ENCODE measurements at places on chromosomes 1 and 21. TPM values are rescaled to one million over a fixed set of nuclear protein-coding genes. Genes with fewer than 3 reads are reported as not detected.

The MMEL1 gene
- total RNA-seq, result 7.3 TPM

The SLC27A3 gene
- total RNA-seq, result 14.7 TPM

The ACBD3 gene
- 49.7 TPM for total RNA-seq

The OLFM3 gene
- total RNA-seq, result 28.9 TPM

The CPTP gene
- 14.3 TPM for total RNA-seq

The EXO1 gene
- 3.3 TPM for total RNA-seq

The RUNX3 gene
- total RNA-seq, result not detected

The SH3D21 gene
- total RNA-seq, result 0.82 TPM

- DNase-seq, result no peak
Observed at GRCh38 chr1:82485591-82486369, 685.0 kb downstream of the ADGRL2 start.

DNA sequence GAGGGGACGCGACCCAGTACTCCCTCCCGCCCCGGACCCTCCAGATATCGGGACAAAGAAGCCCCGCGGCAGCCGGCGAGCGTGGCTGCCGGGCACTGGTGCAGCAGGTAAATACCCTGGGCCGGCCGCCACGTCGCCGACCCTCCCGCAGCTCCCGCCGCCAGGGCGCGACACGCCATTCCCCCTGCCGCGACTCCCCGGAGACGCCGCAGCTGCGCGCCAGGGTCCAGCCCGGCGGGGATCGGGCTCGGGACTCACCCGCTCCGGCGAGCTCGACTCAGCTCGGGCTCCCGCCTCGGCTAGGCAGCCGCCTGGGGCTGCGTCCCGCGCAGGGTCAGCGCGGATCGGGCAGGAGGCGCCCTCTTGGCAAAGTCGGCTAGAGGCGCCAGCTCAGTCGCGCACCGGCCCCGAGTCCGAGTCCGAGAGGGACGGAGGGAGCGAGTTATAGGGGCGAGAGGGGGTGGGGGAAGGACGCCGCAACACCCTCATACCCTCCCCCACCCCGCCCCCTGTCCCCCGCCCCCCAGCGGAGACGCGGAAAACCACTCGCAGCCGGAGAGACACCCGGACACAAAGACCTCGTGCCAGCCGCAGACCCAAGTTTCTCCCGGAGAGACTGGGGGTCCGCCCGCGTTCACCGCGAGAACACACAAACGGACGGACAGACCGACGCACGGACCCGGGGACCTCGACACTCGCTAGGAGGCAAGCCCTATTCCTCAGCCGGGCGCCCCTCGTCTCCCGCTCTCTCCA is 985 bp downstream of the SYT6 start:
- peak; percentile 55 for DNase-seq

DNA sequence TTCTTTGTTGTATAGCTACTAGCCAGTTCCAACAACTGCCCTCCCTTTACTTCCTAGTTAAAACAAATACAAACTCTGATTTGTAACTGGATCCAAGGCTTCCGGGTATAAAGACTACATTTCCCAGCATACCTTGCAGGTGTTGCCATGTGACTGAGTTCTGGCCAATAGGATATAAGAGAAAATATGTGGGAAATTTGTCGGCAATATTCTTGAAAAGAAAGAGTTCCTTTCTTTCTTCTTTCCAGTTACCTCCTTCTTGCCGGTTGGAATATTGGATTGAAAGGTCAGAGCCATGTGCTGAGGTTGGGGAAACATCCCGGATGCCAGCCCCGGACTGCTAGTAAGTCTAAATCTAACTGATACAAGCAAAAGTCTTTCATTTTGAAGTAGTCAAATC is 23.0 kb upstream of the ZBTB40 start:
- DNase-seq, result no peak

DNA sequence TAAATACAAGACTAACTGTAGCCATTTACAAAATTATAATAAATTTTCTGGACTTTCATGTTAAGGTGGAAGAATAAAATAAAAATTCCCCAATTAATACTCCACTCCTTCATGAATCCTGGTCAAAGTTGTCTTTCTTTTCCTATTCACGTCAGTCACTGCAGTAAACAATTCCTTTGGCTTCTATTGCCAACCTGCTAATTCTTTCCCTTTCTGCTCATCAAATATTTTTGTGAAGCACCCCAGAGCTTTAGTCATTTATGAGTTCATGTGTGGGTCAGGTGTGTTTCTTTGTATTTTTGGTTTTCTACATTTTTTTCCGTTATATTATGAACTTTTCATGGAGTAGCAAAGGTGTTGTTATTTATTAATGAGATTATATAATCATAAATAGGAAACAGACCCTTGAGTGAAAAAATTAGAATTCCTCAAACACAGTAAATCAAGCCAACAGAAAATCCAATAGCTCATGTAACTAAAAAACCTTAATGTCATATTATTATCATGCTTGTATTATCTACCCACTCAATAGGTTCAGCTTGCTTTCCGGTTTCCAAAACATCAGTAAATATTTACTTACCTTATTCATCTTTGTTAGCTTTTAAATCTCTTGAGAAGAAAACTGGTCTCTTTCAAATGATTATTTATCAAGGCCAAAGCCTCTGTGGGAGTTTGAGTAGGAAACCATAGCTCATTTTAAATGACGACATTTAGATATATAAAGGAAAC is 29.6 kb upstream of the PLA2G4A start:
- DNase-seq, result no peak

- no peak for DNase-seq
Observed at GRCh38 chr1:226628612-226629155, 80.1 kb downstream of the STUM start.

DNA sequence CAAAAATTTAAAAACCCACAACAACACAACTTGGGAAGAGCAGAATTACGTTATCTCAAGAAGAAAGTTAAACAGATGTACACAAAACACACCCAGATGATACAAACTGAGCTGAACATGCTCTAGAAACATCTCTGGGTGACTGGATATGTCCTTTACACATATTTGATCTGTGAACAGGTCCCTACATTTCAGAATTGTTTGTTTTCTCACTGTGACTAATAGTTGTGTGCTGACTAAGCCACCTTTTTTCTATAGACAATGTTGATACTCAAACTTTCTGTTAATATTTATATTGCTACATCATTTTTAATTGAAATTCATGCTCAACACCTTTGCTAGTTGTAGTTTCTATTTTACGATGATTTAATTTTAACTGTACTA is 1.0 kb upstream of the F11R start:
- no peak for DNase-seq

DNA sequence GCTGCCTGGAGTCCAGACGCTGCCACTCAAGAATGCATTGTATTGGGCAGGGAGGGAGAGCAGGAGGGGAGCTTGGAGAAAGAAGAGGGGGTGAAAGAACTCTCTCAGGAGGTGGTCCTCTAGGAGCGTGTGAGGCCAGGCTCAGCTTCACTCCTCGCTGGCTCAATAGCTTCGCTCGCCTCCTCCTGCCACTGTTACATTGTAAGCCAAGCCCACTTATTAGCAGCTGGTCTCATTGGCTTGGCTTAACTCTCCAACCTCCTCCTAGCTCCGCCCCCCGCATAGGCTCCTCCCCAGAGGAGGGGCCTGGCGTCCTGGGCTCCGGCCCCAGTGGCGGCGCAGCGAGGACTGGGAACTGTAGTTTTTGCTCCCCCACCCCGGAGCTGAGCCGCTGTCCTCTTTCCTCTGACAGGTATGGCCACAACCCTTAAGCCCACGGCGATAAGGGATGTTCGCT is at the start of gene KCNN3:
KCNN3 (minus strand) TSS at position 167 of the 457 bp plus-strand sequence. CDS start 317 bp downstream, outside the sequence.
- DNase-seq, result peak; percentile 99

DNA sequence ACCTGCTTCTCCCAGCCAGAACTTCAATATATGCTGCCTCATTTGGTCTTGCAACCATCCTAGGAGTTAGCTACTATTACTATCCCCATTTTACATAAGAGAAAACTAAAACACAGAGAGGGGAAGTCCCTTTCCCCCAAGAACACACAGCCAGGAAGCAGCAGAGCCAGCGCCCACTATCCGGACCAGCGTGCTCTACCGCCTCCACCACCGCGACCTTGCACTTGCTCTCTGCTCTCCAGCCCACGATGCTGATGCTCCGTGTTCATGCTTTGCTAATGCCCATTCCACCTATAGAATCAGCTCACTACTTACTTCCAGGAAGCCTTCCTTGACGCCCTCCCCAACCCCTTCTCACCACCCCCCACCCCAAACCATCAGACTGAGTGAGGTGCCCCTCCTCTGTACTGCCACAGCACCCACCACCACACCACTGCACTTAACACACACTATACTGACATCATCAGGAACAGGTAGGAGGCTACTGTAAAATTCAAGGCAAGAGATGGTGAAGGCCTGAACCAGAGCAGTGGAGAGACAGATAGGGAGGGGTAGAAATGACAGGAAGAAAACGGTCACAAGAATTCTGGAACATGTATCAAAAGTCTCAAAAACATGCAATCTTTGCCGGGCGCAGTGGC is 9.4 kb downstream of the TMEM53 start:
- DNase-seq, result no peak

- no peak for DNase-seq
Observed at GRCh38 chr1:23478896-23479665, 4.9 kb downstream of the ASAP3 start.

DNA sequence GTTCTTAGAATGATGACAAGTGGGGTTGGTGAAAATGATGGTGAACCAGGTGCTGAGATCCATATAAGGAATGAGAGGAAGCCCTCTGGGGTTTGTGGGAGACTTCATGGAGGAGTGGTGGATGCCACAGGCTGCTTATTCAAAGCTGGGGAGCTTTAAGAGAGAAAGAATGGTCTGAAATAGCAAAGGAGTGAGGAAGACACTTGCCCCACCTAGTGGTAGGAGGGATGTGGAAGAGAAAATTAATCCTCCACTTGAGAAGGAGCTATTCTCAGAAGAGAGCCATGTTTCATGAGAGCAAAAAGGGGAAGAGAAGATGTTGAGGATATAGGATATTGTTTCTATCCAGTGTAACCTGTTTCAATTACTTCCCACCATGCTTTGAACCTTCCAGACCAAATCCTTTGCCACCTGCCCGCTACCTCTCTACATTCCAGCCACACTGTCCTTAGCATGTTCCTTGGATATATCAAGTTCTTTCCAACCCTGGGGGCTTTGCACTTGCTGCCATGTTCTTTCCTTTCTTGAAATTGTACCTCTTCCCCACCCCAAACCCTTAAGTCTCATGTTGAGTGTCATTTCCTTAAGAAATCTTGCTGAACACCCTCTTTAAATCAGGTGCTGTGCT is 19.6 kb upstream of the ZNF648 start:
- peak; percentile 52 for DNase-seq

- no peak for DNase-seq
Observed at GRCh38 chr1:7646164-7646563, 124.9 kb upstream of the VAMP3 start.

DNA sequence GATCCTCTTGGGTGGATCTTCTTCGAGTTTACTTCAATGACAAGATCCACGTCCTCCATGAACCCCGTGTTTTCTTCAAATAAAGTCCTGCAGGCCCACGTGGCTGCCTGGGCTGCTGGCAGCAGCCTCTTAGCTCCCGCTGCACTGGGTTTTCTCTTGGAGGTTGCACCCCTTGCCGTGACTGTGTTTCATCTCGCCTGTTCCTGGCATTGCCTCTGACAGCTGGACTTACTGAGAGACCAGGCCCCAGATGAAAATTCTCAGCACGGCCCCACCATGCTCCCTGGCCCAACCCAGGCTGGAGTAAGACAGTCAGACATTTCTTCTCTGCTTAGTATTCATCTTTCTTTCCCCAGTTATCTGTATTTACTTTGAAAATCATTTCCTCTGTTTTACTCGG is 274.8 kb upstream of the RUNX1 start:
- DNase-seq, result no peak

GRCh38 chr1:196393742-196394141 is 214.5 kb downstream of the KCNT2 start:
- no peak for DNase-seq

GRCh38 chr21:18350216-18350615 is 53.4 kb downstream of the TMPRSS15 start:
- no peak for DNase-seq

GRCh38 chr1:29123887-29124365 is at the start of gene TMEM200B:
Gene TMEM200B, minus strand, starts transcription at chr1:29123903. Its CDS starts 2,075 bp downstream, at chr1:29121828.
- no peak for DNase-seq

DNA sequence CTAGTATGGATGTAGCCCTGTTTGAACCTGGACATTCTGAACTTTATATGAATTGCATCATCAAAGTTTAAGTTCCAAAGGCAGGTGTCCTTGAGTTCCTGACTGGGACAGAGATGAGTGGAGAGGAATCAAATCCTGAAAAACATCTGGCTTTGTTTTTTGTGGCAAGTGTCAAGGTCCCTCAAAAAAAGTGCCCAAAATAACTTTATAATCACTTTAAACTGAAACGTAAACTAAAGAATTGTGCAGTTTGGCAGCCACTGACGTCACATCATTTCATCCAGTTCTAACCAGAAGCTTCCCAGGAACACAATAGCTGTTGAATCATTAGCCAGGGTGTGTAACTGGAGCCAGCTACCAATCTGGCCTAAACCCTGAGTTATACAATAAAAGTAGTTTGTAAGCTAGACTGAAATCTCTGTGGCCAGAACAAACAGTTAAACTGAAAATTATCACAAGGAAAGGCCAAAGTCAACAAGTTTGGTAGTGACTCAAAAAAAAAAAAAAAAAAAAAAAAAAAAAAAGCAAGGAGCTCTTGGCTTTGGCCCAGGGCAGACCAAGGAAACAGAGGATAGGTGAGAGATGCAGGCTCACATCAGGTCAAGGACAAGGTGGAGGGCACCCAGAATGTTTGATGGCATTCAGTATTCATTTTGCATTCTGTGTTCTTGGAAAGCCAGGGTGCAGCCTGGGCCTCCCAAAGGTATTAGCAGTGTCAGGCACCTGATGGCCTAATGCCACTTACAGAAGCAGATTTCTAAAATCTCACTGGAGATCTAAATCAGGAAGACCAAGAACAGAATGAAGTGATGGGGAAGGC is 74.3 kb downstream of the TNFSF18 start:
- no peak for DNase-seq

- no peak for DNase-seq
Observed at GRCh38 chr1:216462066-216462775, 39.0 kb upstream of the USH2A start.

DNA sequence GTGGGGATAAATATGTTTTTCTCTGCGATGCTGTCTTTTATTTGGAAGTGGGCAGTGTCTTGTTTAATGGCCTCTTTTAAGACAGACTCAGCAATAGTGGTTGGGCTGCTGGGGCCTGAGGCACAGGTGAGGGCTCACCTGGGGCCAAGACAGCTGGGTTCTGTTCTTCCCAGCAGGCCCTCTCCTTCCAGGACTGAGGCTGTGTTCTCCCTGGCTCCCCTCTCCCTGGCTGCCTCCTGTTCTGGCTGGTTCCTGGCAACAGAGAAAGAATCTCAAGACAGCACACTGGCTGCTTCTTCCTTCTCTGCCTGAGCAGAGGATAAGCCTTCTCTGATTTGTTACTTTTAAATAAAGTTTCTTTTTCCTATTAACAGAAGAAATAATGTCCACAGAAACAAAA is 7.4 kb upstream of the GRHL3 start:
- DNase-seq, result no peak

GRCh38 chr1:235069577-235070563 is 58.8 kb downstream of the TOMM20 start:
- no peak for DNase-seq

GRCh38 chr1:91608876-91609275 is 108.2 kb downstream of the CDC7 start:
- DNase-seq, result no peak

GRCh38 chr1:158274797-158275196 is 14.9 kb upstream of the CD1C start:
- DNase-seq, result no peak

All from frontal cortex (tissue), 4 donors.